Activated T-helper 17 cell treated with anti-CD3 and anti-CD28 coated beads, Interleukin-2, amount 50 U/mL, for 72 hours (primary cell): ENCODE measurements at places on chromosomes 5 and 9. TPM values are rescaled to one million over a fixed set of nuclear protein-coding genes. Genes with fewer than 3 reads are reported as not detected.
A peak's percentile ranks its signal among the peaks of the same experiment; 100 is the strongest.

Gene COL23A1
- total RNA-seq = 0.16 TPM

Gene GCNT4
- total RNA-seq = 3.9 TPM

Gene GTF2H2C
- total RNA-seq = 52.9 TPM

Gene SPATA31E1
- total RNA-seq = not detected

Gene C9
- not detected for total RNA-seq

Gene KLF4
- 0.48 TPM for total RNA-seq

Gene RNF180
- total RNA-seq = not detected

Gene FGF10
- not detected for total RNA-seq

Gene NIM1K
- 1.7 TPM for total RNA-seq

Gene PCDHB3
- not detected for total RNA-seq

Gene CAMK2A
- total RNA-seq = not detected

Gene ADGRD2
- total RNA-seq = not detected

Gene S1PR3
- total RNA-seq = not detected

Gene C5orf58
- not detected for total RNA-seq

DNA sequence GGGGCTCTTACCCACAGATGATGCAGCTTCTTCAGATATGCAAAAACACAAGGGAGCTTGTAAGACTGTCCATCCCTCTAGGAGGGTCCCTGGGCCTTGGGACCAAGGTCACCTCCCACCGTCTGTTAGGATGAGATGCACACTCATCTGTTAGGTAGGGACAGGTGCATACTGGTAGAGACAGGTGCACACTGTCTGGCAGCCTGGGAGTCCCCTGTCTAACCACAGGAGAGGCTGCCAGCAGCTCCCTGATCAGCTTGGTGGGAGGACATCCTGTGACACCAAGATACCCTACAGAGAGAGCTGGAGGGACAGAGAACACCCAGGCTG, 13.2 kb downstream of the TSPAN17 start:
- peak; percentile 30 for ATAC-seq

GRCh38 chr5:36423578-36424307, 122.0 kb upstream of the RANBP3L start:
- peak; percentile 24 for ATAC-seq

DNA sequence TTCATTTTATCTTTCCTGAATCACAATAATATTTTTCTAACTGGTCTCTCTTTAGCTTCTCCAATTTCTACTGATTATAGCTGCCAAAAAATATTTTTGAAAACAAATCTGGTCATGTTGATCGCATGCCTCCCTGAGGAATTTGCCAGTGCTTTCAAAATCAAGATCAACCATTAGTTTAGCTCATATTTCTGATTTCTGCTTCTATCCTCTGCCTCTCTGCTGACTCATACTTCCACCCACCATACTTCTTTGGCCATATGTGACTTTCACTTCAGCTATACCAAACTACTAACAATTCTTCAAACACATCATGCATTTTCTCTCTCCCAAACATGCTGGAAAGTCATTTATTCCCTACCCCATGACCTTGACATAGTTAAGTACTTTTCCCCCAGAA, 636.5 kb downstream of the TLE1 start:
- ATAC-seq = no peak

- ATAC-seq = no peak
Measured at GRCh38 chr9:102135768-102136167, 397.3 kb upstream of the GRIN3A start.

GRCh38 chr9:130368631-130369103, 76.1 kb upstream of the ASS1 start:
- peak; percentile 98 for ATAC-seq

- no peak for ATAC-seq
Measured at GRCh38 chr9:86907346-86907745, 40.0 kb downstream of the GAS1 start.

GRCh38 chr5:63401436-63402046, 560.7 kb downstream of the HTR1A start:
- ATAC-seq = no peak

GRCh38 chr9:11025775-11026174, 413.0 kb upstream of the PTPRD start:
- no peak for ATAC-seq

DNA sequence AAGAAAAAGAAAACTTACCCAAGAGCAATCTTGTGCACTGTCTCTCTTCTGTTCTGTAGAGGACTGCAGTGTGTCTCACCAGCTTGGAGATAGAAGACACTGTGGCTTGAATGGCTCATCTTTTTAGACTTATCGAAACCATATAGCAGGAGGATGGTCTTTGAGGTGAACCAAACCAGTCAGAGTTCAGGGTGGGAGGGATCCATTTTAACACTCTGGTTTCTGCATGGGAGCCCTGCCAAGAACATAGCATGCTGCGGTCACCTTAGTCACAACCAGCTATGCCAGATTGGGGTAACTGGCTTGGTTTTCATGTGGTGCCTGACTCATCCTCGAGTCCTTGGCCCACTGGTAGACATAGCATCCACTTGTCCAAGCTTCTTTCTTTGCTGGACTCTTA, 135.1 kb downstream of the PAPPA start:
- no peak for ATAC-seq

- peak; percentile 58 for ATAC-seq
Measured at GRCh38 chr5:117454716-117455212, 880.1 kb upstream of the SEMA6A start.

DNA sequence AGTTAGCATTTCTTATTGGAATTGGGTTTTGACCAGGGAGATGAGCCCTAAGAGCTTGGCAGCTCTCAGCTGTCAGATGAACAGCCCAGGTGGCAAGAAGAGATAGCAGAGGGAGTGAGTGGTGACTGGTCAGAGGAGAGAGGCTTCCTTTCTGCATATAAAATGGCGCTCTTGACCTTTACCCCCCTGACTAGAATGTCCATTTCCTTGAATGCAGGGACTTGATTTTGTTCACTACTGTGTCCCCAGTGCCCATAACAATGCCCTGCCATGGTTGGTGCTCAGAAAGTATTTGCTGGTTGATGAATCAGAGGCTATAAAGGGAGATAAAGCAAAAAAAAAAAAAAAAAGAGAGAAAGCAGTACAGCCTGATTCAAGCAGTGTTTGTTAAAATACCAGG, 7.2 kb downstream of the CHMP5 start:
- no peak for ATAC-seq

GRCh38 chr9:35698231-35698630, 8.5 kb upstream of the TPM2 start:
- no peak for ATAC-seq

DNA sequence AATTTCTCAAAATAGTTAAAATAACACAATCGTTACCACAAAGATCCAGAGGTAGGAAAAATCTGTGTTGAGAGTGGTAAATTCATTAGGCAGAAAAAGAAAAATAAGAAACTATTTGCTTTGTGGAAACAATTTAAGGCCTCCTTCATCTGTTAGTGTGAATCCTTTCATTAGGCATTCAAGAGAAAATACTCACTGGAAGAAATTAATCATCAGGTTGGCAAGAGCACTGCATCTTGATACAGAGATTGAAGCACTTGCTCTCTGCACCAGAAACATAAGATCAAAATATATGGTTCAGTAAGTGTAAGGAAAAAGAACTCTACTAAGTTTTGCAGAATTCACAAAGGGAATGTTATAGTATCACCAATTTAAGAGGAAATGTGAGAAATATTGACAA, 44.4 kb downstream of the TTC39B start:
- no peak for ATAC-seq

GRCh38 chr5:39616131-39616530, 191.4 kb upstream of the DAB2 start:
- ATAC-seq = no peak

GRCh38 chr5:32311404-32312196, 1.1 kb downstream of the MTMR12 start:
- ATAC-seq = no peak

DNA sequence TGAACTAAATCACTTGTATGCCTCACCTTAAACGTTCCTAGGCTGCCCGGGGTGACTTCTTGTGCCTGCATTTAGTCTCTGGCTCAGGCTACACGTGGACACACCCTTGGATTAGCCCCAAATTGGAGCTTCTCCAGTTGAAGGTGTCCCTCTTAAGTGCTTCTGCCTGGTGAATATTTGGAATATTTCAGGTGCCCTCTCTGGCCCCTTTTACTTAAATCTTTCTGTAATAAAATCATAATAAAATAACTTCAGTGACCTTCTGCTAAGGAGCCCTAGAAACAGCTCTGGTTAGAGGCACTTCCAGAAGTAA, 74.3 kb upstream of the KLF9 start:
- ATAC-seq = no peak

- ATAC-seq = no peak
Measured at GRCh38 chr5:74340476-74340875, 300.1 kb downstream of the ENC1 start.

DNA sequence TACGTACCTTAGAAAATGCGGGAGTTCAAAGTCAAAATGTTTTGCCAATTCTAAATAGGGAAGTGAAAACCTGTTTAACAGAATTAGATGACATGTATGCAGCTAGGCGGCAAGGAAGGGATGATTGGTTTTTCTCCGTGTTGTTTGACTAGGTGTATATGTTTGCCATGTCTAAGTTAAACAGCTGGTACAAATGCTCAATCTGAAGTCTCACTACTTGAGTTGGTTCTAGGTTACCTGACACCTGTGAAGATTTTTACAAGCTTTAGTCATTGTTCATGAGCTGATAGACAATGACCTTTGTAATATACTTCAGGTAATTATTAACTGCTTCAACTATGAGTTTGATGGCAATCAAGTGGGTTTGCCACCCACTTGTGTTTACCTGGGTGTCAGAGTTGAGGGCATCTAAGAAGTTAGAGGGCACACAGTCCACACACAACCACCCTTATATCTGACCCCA, 74.3 kb downstream of the SLC44A1 start:
- no peak for ATAC-seq

GRCh38 chr9:134708672-134709038, 67.1 kb downstream of the COL5A1 start:
- ATAC-seq = no peak

DNA sequence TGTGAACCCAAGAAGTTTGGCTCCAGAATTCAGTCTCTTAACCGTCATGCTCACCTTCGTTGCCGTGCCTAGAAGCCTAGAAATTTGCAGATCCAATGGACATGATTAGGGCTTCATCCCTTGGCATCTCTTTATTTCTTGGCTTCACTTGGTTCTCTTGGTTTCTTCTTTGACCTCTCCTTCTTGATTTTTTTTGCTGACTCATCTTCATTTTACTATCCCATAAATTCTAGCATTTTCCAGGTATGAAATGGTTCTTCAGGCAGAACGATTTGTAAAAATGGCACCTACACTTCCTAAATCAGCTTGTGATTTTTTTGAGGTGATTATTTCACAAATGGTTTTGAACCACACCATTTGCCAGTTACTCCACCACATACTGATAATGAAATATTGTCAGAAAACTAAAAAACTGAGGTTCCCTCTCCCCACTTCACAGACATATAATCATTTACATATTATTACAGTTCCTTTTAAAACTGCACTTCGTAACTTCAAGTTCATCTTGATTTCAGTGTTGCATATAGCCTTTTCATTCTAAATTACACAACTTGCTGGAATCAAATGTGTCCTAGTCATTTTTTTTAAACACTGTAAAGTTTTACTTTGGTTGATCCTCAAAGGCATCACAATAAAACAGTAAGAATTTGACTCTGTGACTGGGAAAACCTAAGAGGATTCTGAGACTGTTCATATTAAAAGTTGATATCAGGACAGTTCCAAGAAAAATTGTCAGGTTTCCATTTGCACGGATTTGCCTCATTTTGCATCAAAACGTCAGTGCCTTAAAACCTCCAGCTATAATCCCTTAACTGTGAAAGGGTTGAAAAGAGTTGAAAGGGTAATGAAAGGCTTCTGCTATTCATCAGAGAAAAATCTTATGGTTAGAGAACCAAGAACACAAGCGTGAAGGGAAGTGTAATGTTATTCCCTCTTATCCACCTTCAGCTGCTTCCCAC, 8.9 kb upstream of the NREP start:
- ATAC-seq = no peak

- no peak for ATAC-seq
Measured at GRCh38 chr9:135491764-135492163, 8.7 kb upstream of the MRPS2 start.

- ATAC-seq = no peak
Measured at GRCh38 chr5:4571248-4571948, 568.7 kb upstream of the ADAMTS16 start.

- ATAC-seq = no peak
Measured at GRCh38 chr5:172939071-172939470, 20.2 kb upstream of the RPL26L1 start.

GRCh38 chr9:129245276-129245675, 67.2 kb upstream of the IER5L start:
- ATAC-seq = no peak

DNA sequence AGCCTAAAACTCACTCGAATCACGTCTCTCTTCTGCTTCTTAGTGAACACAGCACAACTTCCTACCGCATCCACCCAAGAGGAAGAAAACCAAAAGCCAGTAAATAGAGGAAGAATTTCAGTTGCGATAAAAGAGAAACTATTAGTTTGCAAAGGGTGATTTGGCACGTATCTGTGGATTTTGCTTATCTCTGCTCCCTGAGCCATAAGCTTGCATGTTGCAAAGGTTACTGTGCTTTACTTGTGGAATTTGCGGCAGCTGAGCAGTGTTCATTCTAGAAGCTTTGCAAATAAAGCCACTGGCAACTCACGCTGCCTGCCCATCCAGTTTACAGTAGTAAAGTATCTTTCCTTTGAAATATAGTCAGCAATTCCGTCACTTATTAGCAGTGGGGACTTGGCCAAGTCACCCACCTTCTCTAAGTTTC, 149.0 kb upstream of the PCA3 start:
- ATAC-seq = no peak

GRCh38 chr9:71233646-71234045, 112.2 kb upstream of the TRPM3 start:
- ATAC-seq = no peak

- ATAC-seq = no peak
Measured at GRCh38 chr5:63233361-63233760, 654.7 kb downstream of the LRRC70 start.

DNA sequence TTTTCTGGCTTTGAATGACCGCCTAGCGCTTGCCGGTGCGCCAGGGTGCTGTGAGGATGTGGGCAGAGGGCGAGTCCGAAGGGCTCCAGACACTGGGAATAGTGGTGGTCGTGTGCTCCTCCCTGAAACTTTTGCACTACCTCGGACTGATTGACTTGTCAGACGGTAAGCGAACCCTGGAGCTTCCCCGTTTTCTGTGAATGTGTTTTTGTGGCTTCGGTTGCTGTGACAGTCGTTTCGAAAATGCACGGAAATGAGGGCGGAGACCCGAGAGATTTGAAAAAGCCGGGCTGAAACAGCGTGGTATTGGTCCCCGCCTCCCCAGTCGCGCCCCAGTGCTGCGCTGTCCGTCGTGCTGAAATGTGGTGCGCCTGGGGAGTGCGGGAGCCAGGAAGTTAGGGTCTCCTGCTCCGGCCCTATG, 102.5 kb upstream of the GABRP start:
- peak; percentile 77 for ATAC-seq

- no peak for ATAC-seq
Measured at GRCh38 chr5:137061382-137061781, 437.7 kb downstream of the SPOCK1 start.

DNA sequence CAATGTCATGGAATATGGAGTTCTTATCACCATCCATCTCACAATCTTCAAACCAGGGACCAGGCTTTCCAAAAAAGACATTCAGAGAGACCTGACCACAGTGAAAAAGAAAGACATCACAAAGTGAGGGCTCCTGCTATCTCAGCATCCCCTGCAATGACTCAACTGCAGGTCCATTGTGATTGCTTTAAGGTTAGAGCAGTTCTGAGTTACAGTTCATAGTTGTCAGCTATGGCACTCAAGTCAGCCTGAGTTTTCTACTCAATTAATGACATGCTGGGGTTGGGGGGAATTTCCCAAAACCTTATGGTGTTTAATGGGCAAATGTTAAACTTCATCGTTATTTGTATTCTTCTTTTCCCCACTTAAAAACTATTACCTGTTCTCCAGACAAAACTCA, 58.9 kb downstream of the CEMIP2 start:
- peak; percentile 76 for ATAC-seq
